Heart left ventricle (tissue), 16 donors: ENCODE measurements at places on chromosomes 2 and 18. TPM values are rescaled to one million over a fixed set of nuclear protein-coding genes. Genes with fewer than 3 reads are reported as not detected.
A peak's percentile ranks its signal among the peaks of the same experiment; 100 is the strongest.

GRCh38 chr18:78820161-78820834 is 159.3 kb upstream of the SALL3 start:
- no peak for DNase-seq

DNA sequence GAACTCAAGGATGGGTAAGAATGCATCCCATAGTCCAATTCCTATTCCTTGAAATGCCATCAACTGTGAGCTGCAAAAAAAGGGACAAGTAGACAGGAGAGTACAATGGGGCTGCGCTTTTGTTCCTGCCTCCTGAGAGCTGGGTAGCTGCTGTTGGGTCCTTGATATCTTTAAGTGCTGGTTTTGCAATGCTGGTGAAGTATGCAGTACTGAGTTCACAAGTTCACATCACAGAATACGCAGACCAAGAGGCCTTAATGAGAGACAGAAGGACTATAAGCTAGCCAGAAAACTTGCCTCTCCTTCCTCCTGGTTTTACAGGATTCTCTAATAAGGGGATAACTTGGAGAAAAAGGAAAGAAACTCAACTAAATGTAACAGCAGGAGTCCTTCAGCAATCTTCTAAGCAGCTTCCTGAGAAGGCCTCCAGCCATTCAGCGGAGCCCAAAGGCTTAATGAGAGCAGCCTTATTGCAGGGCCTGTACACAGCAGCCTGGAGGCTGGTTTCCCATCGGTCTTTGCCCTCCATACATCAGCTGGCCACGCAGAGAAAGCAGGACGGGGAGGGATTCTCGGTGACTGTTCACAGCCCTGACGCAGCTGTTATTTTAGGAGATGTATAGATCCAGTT is 293.1 kb downstream of the CDCA7 start:
- DNase-seq = no peak

GRCh38 chr2:205539603-205540002 is 142.7 kb upstream of the NRP2 start:
- no peak for DNase-seq

DNA sequence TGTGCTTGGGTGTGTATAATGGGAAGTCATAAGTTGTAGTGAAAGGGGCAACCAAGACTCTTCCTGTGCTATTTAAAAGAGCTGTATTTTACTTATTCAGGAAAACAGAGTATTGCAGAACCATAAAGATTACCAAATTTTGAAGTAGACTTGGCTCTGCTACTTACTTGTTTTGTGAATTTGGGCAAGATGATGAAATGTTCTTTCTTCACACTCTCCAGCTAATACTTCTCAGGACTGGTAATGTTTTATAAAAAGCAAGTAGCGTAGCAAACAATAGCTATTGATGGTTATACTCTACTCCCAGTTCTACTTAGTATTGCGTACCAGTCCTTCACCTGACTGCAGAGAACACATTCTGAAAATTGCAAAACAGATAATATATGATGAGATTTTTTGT is 374.1 kb downstream of the ARHGAP15 start:
- DNase-seq = no peak

DNA sequence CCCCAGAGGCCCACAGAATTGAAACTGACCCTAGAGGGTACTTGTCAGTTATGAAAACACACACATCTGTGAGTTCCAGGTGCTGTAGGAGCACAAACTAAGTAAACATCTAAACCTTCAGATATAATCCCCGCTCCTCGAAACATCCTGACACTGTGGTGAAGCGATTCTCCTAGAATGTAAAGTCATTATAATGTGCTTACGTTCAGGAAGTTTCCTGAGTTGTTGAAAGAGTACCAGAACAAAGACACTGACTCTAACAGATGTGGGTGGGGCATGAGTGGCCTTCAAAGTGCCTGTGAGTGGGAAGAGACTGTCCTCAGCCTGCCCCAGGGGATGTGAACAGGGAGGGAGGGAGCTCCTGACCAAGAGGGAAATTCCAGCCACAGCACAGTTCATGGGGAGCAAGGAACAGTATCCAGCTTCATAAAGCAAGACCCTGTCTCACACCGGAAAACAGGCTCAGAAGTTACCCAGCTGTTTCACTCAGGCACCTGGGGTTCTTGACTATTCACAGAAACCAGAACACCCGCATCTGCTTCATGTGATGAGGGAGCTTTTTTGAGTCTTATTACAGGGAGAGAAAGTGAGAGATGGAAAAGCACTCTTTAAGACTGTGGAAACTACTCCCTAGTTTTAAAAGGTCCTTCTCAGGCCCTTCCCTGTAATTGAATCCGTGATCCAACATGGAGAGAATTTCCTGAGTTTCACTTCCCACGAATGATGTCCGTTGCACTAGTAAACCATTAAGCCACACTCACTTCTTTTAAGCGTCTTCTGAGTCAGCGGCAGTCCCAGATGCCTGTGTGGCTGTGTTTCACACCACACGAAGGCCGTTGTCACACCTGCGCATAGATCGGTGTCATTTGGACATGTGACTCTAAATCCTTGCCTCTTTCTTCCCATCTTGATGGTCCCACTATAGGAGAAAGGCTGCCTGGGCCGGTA is 88.6 kb upstream of the EML6 start:
- DNase-seq = no peak

IL37 gene
- not detected for total RNA-seq

DNA sequence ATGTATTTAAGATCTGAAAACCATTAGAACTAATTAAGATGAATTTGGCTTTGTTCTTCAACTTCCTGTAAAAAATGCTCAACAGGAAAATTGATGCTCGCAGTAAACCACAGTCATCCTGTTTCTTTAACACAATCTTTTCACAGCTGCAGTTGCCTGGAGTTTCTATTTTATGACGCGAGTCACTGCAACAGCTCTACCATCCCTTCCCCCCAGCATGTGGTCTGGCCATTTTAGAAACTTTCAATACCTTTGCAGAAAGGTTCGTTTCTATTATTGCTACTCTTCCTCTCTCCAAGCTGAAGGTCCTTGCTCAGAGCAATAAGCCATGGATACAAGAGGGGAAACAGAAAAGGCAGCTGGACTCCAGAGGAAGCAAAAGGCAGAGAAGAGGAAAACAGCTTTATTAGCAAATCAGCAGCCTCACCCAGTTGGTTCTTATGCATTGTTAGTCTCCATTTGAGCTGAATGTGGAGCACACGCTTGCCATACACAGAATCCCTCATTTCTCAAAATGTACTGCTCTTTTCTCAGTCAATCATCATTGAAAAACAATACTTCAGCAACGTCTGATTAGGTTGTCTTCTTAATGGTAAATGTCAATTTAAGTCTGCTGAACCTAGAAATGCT is 3.9 kb downstream of the WIPF1 start:
- DNase-seq = no peak

LINC00305 gene
- not detected for total RNA-seq

CSRNP3 gene
- total RNA-seq = 4.4 TPM

DNA sequence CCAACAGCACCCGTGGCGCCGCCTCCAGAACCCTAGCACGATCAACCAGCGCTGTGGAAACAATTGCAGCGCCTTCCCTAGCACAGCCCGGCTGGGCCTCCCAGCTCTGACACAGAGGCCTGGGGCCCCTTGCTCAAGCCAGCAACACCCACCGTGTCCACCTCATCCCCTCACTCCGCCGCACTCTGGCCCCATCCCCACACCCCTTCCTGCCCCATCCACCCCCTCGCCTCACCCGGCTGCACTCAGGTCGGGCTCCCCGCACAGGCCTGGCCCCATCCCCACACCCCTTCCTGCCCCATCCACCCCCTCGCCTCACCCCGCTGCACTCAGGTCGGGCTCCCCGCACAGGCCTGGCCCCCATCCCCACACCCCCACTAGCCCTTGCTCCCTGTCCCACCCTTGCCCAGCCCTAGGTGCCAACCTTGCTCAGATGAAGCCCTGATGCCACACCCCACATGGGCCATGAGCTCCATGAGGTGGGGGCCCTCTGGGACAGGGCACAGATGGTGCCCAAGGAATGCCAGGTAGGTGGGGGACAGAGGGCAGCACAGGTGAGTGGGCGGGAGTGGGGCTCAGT is 28.7 kb downstream of the KIF1A start:
- DNase-seq = peak; percentile 24

DNA sequence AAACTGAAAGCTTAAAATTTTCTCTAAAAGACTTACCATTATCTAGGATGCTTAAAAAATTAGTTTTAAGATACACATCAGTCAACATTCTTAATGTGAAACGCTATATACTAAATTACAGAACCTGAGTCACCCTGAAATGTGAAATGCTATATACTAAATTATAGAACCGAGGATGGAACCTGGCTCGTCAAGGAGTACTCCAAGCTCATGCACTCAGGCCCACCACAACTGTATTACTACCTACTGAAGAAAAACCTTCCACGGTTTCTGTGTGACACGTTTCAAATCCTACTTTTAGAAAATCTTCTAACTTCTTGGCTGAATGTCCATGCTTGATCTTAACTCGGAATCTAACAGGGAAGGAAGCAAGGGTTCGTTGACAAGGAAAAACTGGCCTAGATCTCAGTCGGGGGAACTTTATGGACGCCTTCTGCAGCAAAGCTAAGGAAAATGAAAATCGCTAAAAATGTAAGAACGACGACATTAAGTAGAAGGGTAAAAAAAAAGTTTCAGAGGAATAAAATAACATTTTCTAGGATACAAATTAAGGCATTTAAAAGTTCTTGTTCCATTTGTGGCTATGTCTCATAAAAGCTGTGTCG is 1.4 kb downstream of the PRKD3 start:
- DNase-seq = no peak

GAL3ST2 gene
- total RNA-seq = not detected

GRCh38 chr18:79042276-79042675 is 26.9 kb upstream of the ATP9B start:
- DNase-seq = no peak

DNA sequence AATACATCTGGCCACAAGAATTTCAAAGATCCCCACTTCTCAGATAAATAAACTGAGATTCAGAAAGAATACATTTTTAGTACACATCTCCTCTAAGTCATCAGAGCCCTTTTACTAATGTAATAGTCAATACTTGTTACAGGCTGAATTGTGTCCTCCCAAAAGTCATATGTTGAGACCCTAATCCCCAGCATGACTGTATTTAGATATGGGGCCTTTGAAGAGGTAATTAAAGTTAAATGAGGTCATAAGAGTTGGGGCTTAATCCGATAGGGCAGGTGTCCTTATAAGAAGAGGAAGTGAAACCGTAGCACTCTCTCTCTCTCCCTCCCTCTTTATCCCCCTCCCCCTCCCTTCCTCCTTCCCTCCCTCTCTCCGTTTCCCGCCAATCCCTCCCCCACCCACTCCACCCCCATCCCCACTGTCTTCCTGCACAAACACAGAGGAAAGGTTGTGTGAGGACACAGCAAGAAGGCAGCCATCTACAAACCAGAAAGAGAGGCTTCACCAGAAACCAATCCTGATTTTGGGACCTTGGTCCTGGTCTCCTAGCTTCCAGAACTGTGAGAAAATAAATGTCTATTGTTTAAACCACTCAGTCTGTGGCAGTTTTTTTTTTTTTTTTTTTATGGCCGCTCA is 66.6 kb upstream of the ZNF397 start:
- DNase-seq = no peak

RNASEH1 gene
- total RNA-seq = 18.7 TPM

- no peak for DNase-seq
Measured at GRCh38 chr2:170243898-170244297, 66.0 kb downstream of the MYO3B start.

IGFBP2 gene
- 72.6 TPM for total RNA-seq

DNA sequence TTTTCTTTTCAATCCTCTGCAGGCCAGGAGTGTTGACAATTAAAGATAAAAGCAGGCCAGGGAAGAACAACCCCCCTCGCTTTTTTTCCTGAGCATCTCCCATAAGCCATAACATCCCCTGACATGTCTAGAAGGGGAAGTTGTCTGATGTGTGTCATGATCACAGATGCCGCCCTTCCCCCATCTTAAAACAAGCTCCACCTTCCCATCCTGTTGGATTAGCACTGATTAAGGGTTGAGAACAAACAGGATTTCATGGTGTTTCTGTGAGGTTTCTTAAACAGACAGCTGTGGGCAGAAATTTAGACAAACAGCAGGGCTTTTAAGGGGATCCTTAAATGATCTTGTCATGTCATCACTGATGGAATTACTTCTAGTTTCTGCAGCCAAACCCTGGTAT is 59.4 kb upstream of the UPP2 start:
- no peak for DNase-seq

DNA sequence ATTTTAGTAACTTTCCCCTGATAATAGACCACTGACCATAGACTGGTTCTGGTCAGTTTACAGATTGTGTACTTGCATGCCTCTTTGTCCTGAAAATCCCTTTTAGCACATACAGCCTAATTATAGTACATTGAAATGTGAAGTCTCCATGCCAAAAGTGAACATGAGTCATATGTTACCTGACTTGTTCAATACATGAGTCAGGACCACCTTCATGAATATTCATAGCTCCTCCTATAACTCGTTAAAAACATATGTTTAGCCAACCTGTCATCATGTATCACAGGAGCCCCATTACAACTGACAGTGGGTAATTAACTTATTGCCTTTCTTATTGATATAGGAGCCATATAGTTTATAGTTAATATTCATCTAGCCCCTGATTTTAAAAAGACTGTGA is 78.6 kb downstream of the SH3YL1 start:
- DNase-seq = no peak

DNA sequence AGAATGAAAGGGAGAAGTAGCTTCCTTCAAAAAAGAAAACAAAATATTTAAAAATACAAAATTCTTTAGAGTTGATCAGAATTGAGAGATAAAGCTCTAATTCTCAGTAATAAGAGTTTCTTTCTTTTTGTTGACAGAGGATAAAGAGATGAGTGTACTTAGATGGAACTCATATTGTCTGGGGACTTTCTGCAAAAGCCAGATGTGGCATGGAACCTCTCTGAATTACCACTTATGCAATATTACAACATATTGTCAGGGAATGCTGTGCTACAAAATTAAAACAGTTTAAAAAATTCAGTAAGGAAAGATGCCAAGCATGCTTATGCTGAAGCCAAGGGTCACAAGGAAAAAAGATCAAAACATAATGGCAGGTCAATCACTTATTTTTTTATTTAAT is 386.6 kb upstream of the LRATD1 start:
- no peak for DNase-seq

PARD3B gene
- total RNA-seq = 5.1 TPM

DTNA gene
- 196 TPM for total RNA-seq

CRYGA gene
- not detected for total RNA-seq

CPLX4 gene
- total RNA-seq = not detected

GRCh38 chr2:64406407-64406774 is 47.6 kb upstream of the LGALSL start:
- no peak for DNase-seq

DNA sequence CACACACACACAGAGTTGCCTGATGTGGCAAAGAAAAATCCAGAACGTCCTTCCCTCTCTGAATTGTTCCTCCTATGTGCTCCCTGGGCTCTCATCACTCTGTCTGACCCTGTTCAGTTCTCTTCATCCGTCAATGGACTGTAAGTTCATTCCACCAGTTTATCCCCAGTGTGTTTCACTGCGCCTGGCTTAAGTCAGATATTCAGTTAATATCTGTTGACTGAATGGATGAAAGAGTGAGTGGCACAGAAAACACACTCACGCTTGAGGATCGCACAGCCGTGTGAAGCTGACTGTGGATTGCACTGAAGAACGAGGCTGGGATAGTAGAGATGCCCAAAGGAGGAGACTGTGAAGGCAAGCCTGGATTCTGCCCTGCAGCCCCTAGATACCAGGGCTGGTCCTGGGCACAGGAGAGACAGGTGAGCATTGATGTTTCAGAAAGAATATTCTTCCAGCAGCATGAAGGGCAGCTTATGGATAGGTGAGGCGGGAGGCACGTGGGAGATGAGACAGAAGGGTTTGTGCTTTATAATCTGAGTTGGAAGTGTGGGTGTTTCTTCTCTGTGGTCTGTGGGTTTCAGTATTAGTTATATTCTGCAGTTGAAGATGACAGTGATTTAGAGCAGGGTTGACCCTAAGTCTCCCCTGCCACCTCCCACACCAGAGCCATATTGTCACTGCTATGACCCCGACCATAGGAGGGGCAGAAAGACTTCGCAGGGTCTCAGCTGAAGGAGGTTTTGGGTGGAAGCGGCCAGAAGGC is 129.9 kb downstream of the SOCS6 start:
- no peak for DNase-seq
